ENCODE measurements at places on chromosomes 4 and X.

DNA sequence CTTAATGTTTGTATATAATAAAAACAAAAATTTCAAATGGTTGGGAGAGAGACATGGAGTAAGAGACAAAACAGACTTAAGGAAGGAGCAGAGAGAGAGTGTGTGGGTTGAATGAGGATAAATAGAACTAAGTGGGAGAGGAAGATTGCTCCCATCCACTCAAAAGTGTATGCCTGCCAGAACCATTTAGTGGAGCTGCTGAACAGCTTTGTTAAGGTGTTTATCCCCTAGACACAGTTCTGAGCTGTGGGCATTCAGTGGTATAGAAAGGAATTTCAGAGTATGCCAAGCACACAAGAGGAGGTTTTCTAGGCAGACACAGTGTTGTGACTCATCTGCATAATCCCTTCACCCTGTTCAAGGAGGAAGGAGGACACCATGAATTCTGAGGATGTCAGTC lies 508.6 kb upstream of the EPHA5 start:
- peak; percentile 24 for DNase-seq

- DNase-seq, result peak; percentile 46
Observed at GRCh38 chrX:132692066-132692465, 203.2 kb upstream of the MBNL3 start.

- no peak for DNase-seq
Observed at GRCh38 chr4:2272026-2272827, 10.3 kb upstream of the MXD4 start.

DNA sequence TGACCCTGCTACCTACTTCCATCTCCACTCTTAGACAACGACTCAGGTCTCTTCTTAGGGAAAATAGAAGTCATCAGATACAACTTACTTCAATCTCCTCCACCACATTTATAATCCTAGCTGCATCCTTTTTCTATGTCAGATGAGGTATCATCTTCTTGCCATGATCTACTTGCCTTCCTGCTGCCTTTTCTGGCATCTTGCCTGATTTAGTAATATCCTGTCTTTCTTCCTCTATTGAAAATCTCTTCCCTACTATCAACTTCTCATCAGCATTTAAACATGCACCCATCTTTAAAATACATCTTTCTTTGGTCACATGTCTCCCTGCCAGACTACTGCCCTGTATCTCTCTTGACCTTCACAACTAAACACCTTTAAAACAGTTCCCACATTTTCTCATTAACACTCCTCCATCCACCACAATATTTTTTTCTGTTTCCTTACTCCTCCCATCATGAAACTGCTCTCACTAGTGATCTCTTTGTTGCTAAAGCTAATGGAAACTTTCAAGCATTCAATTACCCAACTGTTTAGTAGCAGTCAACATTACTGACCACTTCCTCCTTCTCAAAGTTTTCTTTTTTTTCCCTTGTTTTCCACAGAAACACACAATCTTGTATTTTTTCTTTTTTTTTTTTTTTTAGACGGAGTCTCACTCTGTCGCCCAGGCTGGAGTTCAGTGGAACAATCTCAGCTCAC lies 100.8 kb upstream of the CXorf66 start:
- no peak for DNase-seq

- no peak for DNase-seq
Observed at GRCh38 chr4:86978709-86979108, 43.9 kb downstream of the AFF1 start.

- no peak for DNase-seq
Observed at GRCh38 chr4:23902222-23902804, 12.5 kb upstream of the PPARGC1A start.

DNA sequence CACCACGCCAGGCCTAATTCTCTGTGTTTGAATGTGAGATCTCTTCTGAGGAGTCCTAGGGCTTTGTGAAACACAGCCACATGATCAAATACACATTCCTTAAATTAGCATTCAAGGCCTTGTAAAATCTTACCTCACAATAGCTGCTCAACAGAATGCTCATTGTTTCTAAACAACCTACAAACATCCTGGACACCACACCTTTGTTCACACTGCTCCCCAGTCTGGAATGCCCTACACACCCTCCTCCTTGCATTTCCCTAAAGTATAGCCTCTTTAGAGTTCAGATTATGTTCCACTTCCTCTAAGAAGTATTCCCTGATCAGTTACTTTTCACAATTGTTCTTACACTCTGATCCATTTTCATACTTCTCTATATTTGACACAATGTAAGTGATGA lies 110.6 kb downstream of the AGTR2 start:
- no peak for DNase-seq

DNA sequence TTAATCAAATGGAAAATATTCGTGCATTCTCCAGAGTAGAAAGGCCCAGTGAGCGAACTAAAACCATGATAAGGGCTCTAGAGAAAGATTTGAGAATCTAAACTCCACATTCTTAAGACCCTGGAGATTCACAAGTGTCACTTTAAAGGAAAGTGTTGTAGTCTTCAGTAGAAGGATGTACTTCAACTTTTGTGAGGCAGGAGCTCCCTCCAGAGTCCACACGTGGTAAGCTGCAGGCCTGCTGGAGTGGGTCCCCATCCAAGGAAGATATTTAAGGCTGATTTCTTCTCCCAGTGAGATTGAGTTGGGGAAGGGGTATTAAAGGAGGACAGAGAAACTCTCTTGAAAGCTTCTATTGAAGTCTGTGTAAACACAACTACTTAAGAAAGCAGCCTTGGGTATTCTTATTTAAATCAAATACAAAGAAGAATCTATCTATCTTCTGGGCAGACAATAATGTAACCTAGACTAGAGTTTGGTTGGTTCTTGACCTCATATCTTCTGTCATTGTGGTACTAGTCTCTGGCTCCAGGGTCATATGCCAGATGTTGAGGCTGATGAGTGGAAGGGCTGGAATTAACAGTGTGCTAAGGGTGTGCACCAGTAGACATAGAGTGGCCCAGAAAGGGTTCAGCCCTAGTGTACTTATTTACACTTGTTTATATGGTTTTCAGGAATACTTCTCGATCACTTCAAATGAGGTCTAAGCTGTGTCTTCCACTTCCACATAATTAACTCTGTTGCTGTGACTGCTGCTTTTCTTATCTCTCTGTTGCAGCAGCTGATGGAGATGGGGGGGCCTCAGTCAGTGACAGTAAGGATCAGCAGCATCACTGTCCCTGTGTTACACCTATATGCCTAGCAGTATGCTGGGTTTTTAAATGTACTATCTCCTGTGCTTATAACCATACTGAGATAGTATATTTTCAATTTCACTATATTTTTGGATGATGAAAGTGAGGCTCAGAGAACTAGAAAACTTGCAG lies 76.1 kb downstream of the HMGB2 start:
- peak; percentile 33 for DNase-seq

- DNase-seq, result no peak
Observed at GRCh38 chr4:137238456-137239162, 293.7 kb downstream of the PCDH18 start.

DNA sequence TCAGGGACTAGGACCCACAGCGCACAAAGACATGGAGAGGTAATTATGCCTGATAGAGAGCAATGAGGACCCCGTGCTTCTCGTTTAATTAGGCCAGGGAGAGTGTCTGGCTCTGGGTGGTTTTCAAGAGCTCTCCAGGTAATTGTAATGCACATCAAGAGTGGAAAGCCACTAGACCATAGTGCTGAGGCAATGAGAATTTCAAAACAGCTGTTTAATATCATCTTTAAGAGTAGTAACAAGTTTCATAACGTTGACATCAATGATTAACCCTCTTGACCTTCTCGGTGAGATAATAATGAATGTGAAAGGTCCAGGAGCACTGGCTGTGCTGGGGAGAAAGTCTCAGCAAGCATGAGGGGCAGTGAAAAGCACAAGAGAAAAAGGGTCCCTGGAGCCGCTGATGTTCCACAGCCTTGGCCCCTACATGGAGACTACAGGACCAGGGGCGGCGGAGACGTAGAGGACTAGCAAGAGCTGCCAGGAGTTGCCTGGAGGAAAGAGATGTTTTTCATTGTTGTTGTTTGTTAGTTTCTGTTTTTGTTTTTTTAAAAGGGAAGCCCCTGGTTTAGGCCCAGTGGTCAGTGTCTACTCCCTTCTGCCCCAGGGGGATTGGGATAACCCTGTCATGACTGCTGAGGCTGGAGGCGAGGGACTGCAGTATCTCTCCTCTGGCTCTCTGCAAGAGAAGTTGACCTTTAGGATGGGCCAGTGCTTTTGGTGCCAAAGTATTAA lies 14.8 kb upstream of the CXCR3 start:
- no peak for DNase-seq

GRCh38 chrX:136666088-136666487 lies 18.1 kb downstream of the CD40LG start:
- DNase-seq, result no peak

DNA sequence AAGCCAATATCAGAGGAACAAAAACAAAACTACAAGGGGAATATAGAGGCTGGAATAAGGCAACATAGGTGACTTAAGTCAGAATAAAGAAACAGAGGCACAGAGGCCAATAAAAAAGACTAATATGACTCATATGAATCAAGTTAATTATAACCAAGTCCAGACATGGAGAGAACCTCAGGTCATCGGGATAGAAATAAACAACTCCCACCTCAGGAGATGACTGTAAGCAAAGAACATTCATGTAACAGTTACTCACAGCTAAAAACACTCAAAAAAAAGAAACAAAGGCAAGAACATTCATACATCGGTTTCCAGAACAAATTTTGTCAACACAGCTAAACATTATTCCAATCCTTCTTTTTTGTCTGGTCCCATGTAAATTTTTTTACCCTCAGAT lies 60.3 kb upstream of the RXFP1 start:
- no peak for DNase-seq

DNA sequence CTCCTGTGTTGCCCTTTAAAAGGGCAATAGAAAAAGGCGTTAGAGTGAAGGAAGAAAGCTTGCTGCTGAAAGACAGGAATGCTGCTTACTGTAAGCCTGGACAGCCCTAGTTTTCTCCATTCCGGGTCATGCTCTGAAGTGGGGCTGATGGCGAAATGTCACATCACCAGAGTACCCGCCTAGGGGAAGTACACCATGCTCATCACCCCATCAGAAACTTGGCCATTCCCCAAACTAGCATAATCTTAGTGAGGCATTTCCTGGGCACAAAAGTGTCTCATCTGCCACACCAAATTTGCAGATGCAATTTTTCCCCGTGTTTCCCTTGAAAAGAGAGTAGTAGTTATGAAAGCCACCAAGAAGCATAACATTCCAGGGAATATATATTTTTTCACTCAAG lies 47.8 kb upstream of the CAMK2D start:
- DNase-seq, result peak; percentile 12

DNA sequence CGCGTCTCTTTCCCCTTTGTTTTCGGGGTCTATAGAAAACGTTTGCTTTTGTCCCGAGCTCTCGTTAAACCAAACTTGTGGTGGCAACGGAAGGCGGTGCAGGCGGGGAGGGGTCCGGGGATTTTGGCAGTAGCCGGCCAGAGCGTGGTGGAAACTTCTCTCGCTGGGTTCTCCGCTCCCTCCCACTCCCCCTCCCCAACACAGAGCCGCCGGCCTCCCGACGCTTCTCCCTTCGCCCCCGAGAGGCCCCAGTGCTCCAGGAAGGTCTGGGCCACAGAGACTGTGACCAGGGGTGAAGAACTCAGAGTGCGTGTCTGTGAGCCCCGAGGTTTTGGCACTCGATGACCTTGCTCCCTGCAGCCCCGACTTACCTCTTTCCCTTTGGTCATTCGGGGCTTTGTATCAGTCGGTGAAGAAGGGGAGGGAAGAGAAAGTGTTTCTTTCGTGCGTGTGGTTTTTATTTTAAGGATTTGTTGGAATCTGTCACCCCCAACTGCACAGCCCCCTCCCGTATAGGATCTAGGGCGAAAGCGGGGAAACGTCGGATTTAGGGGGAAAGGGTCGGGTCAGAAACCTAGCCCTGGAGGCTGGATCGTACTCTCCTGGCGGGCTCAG lies 9.0 kb upstream of the BCOR start:
- no peak for DNase-seq

GRCh38 chrX:45329217-45329616 lies 128.5 kb upstream of the DIPK2B start:
- no peak for DNase-seq

GRCh38 chr4:8773124-8773931 lies 98.3 kb downstream of the HMX1 start:
- DNase-seq, result no peak

GRCh38 chrX:22109442-22109841 lies 77.3 kb downstream of the PHEX start:
- no peak for DNase-seq

GRCh38 chrX:107766470-107767150 lies 9.0 kb downstream of the TSC22D3 start:
- DNase-seq, result peak; percentile 37

- no peak for DNase-seq
Observed at GRCh38 chrX:24464498-24464835, 619 bp upstream of the PDK3 start.

DNA sequence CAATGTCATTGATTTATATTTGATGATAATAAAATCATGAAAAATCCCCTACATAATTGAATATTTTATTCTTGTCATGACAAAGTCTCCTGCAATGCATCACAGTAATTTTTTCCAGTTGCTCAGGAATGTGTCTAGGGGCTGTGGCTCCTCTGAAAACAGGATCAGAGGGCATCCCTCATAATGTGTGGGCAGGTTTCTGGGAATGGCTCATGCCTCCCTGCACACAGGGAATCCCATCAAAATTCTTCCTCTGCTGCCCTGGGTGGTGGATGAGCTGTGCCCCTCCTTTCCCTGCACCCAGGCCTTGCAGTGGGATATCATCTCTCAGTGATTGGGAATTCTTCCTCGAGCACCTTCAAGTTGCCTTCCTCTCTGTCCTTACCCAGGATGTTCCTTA lies 20.4 kb upstream of the PUDP start:
- DNase-seq, result no peak

DNA sequence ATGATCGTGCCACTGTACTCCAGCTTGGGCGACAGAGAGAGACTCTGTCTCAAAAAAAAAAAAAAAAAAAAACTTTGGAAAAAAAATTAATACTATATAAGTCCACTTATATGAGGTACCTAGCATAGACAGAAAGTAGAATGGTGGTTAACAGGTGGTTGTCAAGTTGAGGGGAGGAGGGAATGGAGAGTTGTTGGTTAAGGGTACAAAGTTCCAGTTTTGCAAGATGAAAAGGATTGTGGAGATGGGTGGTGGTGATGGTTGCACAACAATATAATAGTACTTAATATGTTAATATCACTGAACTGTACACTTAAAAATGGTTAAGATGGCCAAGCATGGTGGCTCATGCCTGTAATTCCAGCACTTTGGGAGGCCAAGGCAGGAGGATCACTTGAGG lies 4.1 kb upstream of the IL9R start:
- no peak for DNase-seq

DNA sequence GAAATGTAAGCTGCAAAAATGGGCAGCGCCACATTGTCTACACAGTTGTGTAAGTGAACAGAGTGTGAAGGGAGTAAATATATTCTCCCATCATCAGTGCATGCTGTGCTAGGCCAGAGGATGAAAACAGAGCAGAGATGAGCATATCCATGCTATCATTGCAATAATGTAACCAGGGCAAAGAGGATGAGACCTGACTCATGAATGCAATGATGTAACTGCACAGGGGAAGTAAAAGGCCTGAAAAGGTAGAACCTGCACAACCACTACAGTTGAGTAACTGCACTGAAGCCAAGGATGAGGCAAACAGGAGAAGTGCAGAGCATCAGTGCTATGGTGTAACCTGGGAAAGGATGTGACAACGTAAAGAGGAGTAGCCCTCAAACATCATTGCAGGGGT lies 220.4 kb upstream of the FAM47C start:
- no peak for DNase-seq
